ENCODE measurements at places on chromosomes 1 and 21.

GRCh38 chr1:171212607-171213351 lies 27.7 kb downstream of the FMO2 start:
- no peak for DNase-seq

GRCh38 chr1:159877695-159878444 lies 15.4 kb upstream of the VSIG8 start:
- no peak for DNase-seq

DNA sequence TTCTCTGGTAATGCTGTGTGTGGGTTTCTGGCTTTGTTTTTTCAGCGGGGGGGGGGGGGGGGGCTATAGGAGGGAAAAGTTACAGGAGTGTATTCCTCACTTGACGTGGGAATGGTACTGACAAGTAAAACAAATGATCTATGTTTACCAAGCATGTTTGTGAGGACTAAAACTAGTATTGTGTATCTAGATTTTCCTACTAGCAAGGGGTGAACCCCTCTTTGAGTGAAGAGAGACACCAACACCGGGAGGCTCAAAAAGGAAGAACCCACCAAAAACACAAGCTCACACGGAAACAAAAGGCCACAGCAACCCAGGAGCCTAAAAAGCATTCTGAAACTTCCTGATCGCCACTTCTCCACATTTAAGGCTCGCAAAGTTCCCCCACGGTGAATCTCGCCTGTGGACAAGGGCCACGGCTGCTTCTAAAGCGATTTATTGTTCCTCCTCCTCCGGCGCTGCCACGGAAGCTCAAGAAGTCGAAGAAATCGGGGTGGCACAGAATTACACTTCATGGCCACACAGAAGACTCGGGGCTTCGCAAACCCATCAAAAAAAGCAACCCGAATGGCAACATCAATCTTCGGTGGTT lies 703 bp downstream of the PUM1 start:
- DNase-seq = peak; percentile 33

DNA sequence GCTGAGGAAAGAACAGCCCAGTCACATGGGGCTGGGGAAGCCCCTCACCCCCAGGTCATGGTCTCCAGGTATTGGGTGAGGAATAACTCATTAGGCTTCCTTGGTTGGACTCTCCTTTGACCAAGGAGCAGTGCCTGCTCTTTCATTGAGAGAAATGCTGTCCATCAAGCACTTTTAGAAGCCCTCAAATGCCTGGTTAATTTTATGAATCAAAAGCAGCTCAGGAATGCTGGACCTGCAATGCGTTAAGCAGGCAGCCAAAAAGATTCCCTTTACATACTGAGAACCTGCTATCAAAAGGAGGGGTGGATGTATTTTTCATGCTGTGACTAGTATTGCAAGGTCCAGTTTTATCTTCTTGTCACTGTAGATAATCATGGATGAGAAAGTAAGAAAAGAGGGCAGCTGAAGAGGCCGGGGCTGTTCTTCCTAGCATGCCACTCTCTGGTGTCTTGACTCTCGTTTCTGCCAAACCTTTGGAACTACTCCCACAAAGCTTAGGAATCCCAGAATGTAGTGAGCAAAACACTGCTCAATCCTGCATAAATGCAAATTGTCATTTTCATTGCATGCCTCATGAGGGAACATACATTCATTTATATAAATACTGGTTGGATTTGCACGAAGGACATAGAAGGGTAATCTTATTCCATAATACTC lies 2.1 kb upstream of the CD58 start:
- DNase-seq = no peak

DNA sequence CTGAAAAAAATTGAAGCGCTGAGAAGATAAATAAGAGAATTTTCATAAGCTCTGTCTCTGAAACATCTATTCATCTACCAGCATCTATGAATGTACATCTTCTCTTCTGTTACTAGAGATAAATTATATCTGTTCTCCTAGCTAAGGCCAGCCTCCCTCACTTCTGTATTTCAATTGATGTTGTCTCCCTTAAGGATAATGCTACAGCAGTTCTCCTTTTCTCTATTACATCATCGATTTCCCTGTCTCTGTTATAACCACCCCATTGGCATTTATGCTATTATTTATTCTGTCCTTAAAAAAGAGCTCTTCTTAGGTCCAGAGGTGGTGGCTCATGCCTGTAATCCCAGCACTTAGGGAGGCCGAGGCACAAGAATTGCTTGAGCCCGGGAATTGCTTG lies 42.9 kb upstream of the TMCO2 start:
- no peak for DNase-seq

DNA sequence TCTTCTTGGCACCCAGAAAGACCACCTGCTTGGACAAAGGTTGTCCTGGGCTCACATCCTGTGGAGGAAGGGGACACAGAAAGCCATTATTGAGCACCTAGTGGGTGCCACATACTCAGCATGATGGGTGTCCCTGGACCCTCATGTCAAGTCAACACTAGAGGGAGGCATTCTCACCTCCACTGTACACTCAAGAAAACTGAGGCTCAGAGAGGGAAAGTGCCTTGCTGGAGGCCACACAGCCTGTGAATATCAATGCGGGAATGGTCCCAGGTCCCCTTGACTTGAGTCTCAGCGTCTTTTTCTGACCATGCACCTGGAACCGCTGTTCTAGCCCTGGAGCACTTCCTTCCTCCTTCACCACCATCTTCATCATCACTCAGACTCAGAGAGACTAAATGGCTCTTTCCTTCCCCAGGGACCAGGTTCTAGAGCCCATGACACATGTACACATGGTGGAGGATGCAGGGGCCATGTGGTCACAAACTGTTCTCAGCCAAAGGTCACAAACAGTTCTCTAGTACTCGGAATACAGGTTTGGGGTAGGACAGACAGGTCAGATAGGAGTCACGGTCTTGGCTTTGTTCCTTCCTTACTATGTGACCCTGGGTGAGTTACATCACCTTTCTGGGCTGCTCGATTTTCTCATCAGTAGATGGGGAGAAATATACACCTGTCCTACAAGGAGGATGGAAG lies 89.2 kb upstream of the WNT4 start:
- DNase-seq = no peak

GRCh38 chr1:205639567-205639966 lies 7.8 kb upstream of the ELK4 start:
- DNase-seq = no peak

DNA sequence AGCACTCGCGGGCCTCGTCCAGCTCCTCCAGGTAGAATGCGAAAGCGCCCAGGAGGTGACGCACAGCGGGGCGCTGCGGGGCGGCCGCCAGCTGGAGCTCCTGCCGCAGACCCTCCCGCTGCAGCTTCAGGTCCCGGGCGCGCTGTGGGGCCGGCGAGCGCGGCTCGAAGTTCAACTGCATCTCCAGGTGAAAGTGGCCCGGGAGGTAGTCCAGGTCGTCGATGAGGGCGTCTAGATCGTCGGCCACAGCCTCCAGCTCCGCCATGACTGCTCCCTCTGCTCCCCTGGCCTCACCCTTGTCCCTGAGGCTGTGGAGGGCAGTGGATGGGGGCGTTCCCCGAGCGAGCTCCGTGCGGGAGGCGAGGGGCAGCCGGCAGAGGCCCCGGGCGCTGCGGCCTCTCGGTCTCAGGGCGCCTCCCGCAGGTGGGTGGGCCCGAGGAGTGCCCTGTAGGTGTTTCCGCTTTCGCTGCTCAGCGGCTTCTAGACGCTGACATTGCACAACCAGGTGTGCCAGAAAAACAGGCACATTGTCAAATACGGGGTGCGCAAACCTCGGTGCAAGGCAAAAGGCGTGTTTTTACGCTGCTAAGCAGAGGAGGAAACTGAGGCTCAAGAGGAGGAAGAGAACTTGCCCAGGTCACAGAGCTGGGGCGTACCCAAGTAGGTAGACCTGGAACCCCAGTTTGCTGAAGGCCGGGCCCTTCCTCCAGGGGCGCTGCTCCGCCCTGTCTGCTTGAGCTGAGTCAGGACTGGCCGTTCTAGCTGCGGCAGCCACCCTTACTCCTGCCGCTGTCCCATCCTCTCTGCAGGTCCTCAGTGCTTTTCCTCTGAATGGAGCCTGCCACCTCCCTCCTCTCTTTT lies at the start of gene TTC22:
TTC22 (minus strand) TSS at position 425 of the 861 bp plus-strand sequence; CDS start at position 265, 160 bp downstream.
- peak; percentile 81 for DNase-seq

GRCh38 chr1:44040418-44040817 lies 9.2 kb upstream of the SLC6A9 start:
- DNase-seq = no peak

- DNase-seq = no peak
These were observed 128.9 kb downstream of the TRABD2B start for GRCh38 chr1:47868348-47868676.

DNA sequence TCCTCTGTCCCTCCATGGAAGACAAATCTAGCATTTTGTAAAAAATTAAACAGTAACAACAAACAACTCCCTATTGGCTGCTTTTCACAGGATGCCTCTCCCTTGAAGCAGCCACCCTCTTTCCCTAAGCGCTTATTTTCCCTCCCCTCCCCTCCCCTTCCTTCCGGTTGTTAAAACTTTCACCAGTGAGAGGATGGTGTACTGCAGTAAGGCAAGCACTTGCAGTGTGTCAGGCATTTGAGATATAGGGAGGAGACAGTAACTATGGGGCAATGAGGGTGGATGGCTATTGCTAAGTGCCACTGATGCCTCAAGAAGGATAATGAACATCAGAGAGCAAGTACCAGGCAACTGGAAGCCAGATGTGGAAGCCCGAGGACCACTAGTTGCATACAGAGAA lies 19.1 kb upstream of the KIAA1614 start:
- no peak for DNase-seq

DNA sequence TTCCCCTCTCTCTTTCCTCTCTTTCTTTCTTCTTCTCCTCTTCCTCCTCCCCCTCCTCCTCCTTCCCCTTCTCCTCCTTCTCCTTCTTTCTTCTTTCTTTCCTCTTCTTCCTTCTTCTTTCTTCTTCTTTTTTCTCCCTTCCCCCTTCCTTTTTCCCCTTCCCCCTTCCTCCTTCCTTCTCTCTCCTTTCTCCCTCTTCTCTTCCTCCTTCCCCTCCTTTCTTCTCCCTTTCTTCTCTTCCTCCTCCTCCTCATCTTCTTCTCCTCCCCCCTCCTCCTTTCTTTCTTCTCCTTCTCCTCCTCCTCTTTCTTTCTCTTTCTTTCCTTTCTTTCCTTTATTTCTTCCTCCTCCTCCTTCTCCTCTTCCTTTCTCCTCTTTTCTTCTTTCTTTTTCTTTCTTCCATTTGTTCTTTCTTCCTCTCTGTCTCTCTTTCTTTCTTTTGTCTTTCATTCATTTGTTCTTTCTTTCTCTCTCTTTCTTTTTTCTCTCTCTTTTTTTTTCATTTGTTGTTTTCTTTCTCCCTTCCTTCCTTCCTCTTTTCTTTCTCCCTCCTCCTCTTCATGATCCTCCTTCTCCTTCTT lies 26.5 kb downstream of the HRNR start:
- no peak for DNase-seq

GRCh38 chr1:61130338-61131000 lies 48.1 kb downstream of the NFIA start:
- DNase-seq = no peak

- peak; percentile 70 for DNase-seq
These were observed at the start of gene NTRK1 for GRCh38 chr1:156860628-156861423. TSS of gene NTRK1 (plus strand) at chr1:156860865. CDS start at chr1:156860935, 70 bp downstream.

- DNase-seq = no peak
These were observed 27.9 kb upstream of the TSPEAR start for GRCh38 chr21:44739316-44739715.

GRCh38 chr1:184215274-184215925 lies 163.9 kb downstream of the TSEN15 start:
- no peak for DNase-seq

GRCh38 chr1:210272666-210273065 lies 40.1 kb downstream of the SERTAD4 start:
- DNase-seq = no peak

GRCh38 chr1:15027515-15027986 lies 126.0 kb upstream of the TMEM51 start:
- peak; percentile 32 for DNase-seq

All from CD4-positive, alpha-beta T cell treated with Interleukin-17A for 4 hours (primary cell).